ENCODE measurements at places on chromosomes 6 and 20. TPM values are rescaled to one million over a fixed set of nuclear protein-coding genes. Genes with fewer than 3 reads are reported as not detected.

LRRC73 gene
- under 0.01 TPM for total RNA-seq

DOK5 gene
- 9.8 TPM for total RNA-seq

GCLC gene
- total RNA-seq, result 7.0 TPM

PRL gene
- not detected for total RNA-seq

DEFB132 gene
- not detected for total RNA-seq

ZSCAN12 gene
- 5.5 TPM for total RNA-seq

DSN1 gene
- total RNA-seq, result 37.2 TPM

HSPA1B gene
- total RNA-seq, result 118 TPM

RCAN2 gene
- total RNA-seq, result 2.0 TPM

RIMS4 gene
- total RNA-seq, result not detected

KHDC1 gene
- 6.1 TPM for total RNA-seq

PTPRK gene
- 21.4 TPM for total RNA-seq

PCSK2 gene
- not detected for total RNA-seq

ID4 gene
- 0.89 TPM for total RNA-seq

CLPSL1 gene
- not detected for total RNA-seq

LPA gene
- total RNA-seq, result not detected

LY6G6C gene
- not detected for total RNA-seq

Measured in bronchus fibroblast of lung (primary cell).